ENCODE measurements at places on chromosomes 16 and 17. TPM values are rescaled to one million over a fixed set of nuclear protein-coding genes. Genes with fewer than 3 reads are reported as not detected.

Gene FBXO39
- 0.31 TPM for total RNA-seq

Gene CLEC16A
- 17.3 TPM for total RNA-seq

Gene C17orf100
- 0.89 TPM for total RNA-seq

Gene FOXC2
- total RNA-seq, result 1.3 TPM

Gene EXOSC6
- 49.4 TPM for total RNA-seq

Gene CDH11
- total RNA-seq, result 26.9 TPM

Gene TANGO6
- total RNA-seq, result 22.3 TPM

Gene PYDC1
- not detected for total RNA-seq

Gene MFSD6L
- total RNA-seq, result not detected

Gene PIPOX
- 1.7 TPM for total RNA-seq

Gene KCNAB3
- total RNA-seq, result 0.38 TPM

Gene ATAD5
- 8.9 TPM for total RNA-seq

Gene HS3ST3A1
- total RNA-seq, result 139 TPM

Gene MT4
- total RNA-seq, result not detected

Gene MGRN1
- total RNA-seq, result 28.2 TPM

Gene TNFSF13
- 4.1 TPM for total RNA-seq

Gene TSR1
- total RNA-seq, result 66.9 TPM

Gene KRT27
- not detected for total RNA-seq

Gene ANKRD13B
- total RNA-seq, result 17.6 TPM

Gene KRTAP16-1
- total RNA-seq, result not detected

Gene GNG13
- total RNA-seq, result not detected

Gene RHBDF2
- total RNA-seq, result 36.2 TPM

Gene IKZF3
- total RNA-seq, result not detected

Gene RNF43
- total RNA-seq, result not detected

Gene TMC7
- total RNA-seq, result 1.2 TPM

Gene ALKBH5
- 116 TPM for total RNA-seq

Gene CRYBA1
- not detected for total RNA-seq

Gene KAT7
- total RNA-seq, result 33.4 TPM

Gene STAT5A
- total RNA-seq, result 5.5 TPM

Gene CTRB1
- total RNA-seq, result not detected

Gene CAPNS2
- total RNA-seq, result 0.22 TPM

Gene KCNH4
- not detected for total RNA-seq

Gene DPEP3
- total RNA-seq, result not detected

Gene MXRA7
- total RNA-seq, result 223 TPM

Gene HSD17B1
- 1.6 TPM for total RNA-seq
